ENCODE measurements at places on chromosomes 13 and 19.

DNA sequence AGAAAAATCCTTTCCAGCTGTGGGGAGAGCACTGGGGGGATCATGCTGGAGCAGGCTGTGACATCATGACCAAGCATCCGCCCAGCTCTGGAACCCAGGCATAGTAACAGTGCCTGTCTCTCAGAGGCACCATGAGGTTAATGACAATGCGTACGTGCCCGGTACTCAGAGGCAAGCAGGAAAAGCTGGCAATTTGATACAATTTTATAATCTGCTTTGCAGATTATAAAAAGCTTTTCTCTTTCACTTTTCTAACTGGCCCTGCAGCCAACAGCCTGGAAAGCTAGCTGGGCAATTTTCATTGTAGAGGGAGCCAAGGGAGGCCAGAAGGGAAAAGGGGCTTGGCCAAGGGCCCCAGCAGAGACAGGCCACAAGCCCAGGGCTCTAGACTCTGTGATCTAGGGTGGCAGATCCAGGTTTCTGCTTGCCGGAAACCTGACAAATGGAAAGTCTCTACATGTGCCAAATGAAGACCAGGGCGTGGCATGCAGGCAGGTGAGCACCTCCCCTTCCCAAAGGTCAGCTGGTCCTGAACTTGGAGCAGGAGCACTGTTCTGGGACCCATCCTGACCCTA, 22.7 kb downstream of the VRK3 start:
- no peak for DNase-seq

- no peak for DNase-seq
Observed at GRCh38 chr13:72205773-72206172, 338.8 kb upstream of the DACH1 start.

DNA sequence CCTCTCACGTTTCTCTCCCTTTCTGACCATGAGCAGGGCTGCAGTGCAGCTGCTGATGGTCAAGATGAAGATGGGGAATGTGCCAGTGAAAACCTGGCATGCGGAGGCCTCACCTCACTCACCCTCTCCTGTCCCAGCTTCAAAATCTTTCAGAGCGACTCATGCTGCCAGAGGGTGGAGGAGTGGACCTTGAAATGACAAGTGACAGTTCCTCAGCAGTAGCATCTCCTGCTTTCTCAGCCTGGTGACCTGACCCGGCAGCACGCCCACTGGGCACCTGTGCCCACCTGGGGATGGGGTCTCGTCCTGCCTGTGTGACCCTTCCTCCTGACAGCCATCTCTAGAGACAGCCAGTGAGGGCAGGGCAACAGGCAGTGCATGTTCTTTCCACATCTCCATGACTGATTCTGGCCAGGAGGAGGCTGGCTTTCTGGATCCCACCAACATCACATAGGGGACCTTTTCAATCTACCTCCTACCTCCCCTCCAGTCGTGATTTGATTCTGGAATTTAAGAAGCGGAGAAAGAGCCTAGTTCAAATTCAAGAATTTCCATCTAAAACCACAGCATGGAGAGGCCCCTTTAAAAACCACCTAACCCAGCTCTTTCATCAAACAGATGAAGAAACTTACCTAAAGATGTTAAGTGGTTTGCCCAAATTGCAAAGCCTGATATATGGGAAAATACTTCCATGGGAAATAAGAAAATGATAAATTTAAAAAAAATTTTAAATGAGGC, 45.8 kb downstream of the RFX2 start:
- no peak for DNase-seq

DNA sequence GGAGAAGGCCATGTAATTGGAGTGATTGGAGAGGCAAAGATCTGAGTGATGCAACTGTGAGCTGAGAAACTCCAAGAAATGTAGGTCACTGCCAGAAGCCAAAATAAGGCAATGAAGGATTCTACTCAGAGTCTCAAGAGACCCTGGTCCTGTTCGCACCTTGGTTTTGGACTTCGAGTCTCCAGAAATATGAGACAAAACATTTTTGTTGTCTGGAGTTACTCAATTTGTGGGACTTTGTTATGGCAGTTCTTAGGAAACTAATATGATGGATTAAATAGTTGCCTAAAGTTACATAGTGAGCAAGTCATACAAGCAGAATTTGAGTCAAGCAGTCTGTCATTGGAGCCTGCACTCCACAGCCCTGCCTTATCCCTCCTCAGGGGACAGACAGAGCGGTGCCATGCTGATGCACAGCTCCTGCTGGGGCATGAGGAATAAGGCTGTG, 104.2 kb downstream of the ITGBL1 start:
- DNase-seq, result no peak

- DNase-seq, result no peak
Observed at GRCh38 chr13:46834657-46835056, 37.7 kb upstream of the ESD start.

GRCh38 chr19:45746866-45747265, 13.6 kb downstream of the MEIOSIN start:
- no peak for DNase-seq

DNA sequence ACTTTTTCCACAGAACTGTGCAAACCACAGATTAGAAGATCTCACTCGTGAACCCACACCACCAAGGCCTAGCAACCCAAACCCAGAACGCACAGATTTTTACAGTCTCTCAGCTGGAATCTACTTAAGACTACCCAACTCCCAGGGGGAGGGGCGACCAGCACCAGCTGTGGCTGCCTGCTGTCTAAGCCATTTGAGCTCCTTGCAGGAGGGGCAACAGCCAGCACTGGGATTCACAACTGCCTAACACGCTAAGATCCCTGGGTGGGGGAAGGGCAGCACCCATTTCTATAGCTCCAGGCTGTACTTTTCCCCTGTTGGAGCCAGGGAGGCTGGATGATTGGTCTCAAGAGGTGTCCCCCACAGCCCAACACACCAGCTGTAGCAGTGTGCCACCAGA, 368.8 kb downstream of the SUCLA2 start:
- DNase-seq, result no peak

DNA sequence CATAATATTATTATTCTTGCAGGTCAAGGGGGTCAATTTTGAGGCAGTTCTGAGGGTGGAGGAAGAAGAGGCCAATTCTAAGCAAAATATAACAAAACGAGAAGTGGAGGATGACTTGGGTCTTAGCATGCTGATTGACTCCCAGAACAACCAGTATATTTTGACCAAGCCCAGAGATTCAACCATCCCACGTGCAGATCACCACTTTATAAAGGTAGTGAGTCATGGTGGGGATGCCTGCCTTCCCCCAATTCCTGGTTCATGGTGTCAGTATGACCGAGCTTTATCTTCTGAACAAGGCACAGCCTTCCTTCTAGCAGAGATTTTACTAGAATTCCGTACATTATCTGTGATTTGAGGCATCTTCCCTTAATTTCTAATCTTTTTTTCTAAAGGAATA, 9.4 kb upstream of the DCUN1D2 start:
- no peak for DNase-seq

GRCh38 chr13:43432958-43433357, 353.8 kb downstream of the ENOX1 start:
- no peak for DNase-seq

DNA sequence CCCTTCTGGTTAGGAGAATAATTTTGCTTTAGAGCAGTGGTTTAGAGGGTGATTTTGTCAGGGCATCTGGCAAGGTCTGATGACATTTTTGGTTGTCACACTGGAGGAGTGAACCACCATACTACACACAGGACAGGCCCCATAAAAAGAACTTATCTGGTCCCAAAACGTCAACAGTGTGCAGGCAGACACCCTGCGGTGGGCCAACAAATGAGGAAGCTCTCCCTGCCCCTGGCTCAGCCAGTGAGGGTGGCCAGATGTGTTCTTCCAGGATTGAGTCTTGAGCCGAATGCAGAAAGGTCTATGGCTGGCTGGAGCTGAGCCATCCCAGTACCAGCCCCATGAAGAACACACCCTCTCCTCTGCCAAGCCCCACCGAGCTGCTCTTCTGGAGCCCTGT, 149.2 kb downstream of the MIPEP start:
- DNase-seq, result no peak

GRCh38 chr19:18280247-18281081, 958 bp downstream of the JUND start:
- peak; percentile 93 for DNase-seq

DNA sequence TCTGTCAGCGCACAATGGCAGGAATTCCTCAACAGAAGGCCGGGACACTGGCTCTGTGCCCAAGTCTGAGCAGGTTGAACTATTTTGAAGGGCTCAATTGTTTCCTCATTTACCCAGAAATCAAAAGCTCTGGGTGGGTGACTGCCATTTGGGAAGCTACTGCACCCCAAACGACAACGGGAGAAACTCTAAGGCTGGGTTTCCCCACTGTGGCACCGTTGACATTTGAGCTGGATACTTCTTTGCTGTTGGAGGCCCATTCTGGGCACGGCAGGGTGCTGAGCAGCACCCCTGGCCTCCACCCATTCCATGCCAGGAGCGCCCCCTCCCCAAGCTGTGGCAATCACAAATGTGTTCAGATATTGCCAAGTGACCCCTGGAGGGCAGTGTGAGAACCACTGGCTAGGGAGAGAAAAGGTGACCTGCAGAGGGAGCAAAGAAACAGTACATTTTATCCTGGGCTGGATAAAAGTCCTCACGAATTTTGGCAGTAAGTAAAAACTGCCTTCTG, 62.5 kb downstream of the RFX2 start:
- peak; percentile 31 for DNase-seq

DNA sequence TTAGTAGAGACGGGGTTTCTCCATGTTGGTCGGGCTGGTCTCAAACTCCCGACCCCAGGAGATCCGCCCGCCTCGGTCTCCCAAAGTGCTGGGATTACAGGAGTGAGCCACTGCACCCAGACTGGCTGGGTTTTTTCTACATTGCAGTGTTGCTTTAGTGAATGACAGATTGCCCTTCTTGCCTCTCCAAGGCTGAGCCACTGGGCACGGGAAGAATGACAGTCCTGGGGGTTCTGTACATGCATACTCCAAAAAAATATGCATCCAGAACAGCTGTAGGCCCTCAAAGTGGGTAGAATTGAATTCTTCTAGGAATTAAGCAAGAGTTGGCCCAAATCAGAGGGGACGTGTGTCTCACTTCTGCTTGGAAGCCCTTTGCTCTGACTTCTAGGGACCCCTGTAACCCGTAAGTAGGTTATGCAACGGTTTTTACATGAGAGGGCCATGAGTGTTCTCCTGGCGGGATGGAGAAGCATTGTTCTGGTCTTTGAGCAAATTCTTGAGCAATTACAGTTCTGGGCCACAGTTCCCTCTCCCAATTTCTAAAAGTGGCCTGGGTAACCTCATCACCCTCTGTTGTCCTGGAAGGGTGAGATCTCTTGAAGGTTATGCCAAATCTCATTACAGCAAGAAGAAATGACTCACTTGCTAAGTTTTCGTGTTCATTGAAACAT, 3.6 kb downstream of the ACTN4 start:
- DNase-seq, result no peak

DNA sequence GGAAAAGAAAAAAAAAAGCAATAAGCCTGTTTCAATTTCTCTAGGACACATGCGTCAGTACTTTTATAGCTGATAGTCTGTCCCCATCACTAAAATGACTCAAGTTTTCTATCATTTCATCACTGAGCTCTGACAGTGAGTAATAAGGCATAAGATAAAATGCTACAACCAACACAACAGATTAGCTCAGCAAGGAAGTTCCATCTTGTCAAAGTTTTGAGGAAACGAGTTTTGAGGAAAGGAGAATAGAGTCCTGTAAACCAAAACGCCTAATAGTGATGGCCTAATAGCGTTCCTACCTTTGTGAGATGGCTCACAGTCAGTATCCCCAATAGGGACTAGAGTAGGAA, 145.1 kb downstream of the LACC1 start:
- DNase-seq, result no peak

DNA sequence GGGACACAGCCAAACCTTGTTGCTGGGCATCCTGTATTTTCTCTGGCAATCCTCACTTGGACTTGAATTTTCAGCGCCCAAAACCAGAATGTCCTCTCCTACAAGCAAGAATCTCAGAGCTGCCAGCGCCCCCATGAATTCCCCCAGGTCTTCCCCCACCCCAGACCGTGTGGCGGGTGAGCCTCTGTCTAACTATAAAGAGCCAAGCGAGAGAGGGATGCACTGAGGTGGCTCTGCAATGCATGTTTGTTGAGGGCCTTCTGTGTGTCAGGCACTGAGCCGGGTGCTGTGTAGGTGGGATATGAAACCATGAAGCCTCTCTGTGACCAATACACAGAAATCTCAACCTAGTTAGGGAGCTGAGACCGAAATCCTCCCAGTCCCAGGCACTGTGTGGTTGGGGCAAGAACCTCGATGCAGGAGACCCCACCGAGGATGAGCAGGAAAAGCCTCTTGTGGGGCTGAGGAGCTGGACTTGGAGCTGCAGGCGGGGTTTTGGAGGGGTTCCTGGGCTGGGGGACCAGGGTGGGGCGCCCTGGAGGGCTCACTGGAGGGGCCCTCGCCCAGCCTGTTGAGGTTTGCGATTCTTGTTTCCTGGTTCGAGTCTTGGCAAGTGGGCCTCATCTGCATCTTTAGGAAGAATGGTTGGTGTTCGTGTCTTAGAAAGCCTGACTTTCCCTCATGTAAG, 12.4 kb upstream of the PROZ start:
- no peak for DNase-seq

DNA sequence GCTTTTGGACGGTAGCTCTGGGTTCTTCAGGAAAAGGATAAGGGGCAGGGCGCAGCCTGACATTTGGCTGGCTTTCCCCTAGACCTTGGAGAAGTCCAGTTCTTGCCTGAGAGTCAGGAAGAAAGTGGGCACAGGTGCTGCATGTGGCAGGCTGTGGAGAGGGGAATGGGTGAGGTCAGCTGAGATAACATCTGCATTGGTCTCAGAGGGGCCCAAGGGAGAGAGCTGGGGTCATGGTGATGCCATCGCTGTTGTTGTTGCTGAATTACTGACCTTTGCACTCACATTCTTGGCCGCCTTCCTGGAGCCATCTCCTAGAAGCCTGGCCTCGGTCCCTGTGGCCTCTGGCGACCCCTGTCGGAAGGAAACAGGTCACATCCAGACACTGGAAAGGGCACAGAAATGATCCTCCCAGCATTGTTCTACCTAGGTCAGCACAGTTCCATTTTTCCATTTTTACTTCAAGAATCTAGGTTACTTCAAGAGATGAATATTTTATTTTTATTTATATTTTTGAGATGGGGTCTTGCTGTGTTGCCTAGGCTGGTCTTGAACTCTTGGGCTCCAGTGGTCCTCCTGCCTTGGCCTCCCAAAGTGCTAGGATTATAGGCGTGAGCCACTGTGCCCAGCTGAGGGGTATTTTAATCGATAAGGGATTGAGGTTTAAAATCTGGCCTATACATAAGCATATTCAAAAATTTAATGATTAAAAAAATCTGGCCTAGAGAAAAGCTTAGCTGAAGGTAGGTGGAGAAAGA, 6.5 kb upstream of the LIPE start:
- peak; percentile 75 for DNase-seq

DNA sequence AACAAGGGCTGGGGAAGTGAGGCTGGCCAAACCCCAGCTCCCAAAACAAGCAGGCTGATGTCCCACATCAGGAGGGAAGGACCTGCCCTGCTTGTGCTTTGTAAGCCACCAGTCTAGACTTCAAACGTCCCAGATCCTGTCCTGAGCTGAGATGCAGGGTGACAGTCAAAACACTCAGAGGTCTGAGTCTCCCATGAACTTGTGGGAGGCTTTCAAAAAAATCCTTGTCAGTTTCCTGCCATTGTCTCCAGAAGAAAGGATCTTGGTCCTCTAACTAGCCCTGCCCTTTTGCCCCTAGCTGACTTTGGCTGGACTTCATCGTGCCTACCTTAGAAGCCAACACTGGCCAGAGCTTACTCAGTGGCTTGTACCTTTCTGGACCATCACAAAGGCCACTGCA, 43.3 kb downstream of the DZIP1 start:
- DNase-seq, result no peak

Data from GM12865 (cell line).